Spinal cord (tissue), 10 donors: ENCODE measurements at places on chromosomes 16 and 17. TPM values are rescaled to one million over a fixed set of nuclear protein-coding genes. Genes with fewer than 3 reads are reported as not detected.

DNA sequence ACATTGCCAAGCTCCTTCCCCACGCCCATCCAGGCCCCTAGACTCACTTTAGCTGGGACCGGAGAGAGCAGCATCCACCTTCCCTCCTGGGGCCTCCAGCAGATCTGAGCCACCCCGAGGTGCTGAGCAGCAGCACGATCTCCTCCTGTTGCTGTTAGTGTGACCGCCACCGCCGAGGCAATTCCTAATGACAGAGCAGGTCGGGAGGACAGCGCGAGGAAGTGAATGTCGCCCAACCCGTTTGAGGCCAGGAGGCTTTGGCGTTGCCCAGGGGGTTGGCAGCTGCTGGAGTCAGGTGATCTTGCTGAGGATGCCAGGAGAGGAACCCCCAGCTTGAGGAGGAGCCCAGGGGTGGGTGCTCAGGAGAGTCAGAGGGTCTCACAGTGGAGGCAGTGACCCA, at the start of gene RNF222:
Gene RNF222 (minus strand): TSS at position 192 of the 400 bp plus-strand sequence. CDS start 4,366 bp downstream, outside the sequence.
- no peaks in the 10 kb centered on the region for H3K36me3 ChIP-seq
- no peak within 1 kb of the TSS for H3K4me3 ChIP-seq

DNA sequence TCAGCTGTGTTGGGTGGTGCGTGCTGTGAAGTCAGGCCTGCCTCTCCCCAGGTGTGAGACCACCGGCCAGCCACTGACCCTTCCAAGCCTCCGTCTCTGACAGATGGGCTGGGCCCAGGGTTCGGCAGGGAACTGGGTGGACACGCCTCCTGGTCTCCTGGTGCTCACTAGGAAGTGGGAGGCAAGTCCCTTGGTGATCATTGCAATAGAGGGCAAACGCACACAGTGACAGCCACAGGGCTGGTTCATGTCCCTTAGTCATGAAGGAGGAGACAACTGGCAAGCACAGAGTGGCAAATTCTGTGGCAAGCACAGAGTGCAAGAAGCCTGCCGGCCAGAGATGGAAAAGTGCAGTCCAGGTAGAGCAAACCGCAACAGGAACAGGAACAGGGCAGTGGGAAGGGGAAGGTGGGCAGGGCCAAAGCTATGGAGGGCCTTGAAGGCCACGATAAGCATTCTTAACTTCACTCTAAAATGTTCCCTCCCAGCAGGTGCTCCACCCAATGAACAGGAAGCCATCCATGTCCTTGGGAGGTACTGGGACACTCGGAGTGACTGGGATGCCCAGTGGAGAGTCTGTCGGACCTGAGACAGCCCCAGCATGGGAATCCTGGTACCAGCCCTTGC, 21.9 kb downstream of the USP7 start:
- DNase-seq: no peak
- no peak overlapping the region for H3K27ac ChIP-seq
- no peaks in the 10 kb centered on the region for H3K27me3 ChIP-seq
- no peak overlapping the region for H3K4me3 ChIP-seq

Gene KCNG4
- polyA plus RNA-seq: 0.33 TPM

DNA sequence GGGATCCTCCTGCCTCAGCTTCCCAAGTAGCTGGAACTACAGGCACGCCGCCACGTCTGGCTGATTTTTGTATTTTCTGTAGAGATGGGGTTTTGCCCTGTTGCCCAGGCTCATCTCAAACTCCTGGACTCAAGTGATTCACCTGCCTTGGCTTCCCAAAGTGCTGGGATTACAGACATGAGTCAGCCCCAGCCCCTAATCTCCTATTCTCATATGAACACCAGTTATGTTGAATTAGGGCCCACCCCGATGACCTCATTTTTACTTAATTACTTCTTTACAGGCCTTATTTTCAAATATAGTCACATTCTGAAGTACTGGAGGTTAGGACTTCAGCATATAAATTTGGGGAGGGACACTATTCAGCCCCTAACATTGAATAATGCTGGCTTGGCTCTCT, 49.2 kb downstream of the ZNRF1 start:
- H3K4me3 ChIP-seq: no peak overlapping the region
- H3K27ac ChIP-seq: no peak overlapping the region
- no peak for DNase-seq
- no peaks in the 10 kb centered on the region for H3K36me3 ChIP-seq
- H3K4me1 ChIP-seq: peaks cover 5% of the 10 kb centered on the region

DNA sequence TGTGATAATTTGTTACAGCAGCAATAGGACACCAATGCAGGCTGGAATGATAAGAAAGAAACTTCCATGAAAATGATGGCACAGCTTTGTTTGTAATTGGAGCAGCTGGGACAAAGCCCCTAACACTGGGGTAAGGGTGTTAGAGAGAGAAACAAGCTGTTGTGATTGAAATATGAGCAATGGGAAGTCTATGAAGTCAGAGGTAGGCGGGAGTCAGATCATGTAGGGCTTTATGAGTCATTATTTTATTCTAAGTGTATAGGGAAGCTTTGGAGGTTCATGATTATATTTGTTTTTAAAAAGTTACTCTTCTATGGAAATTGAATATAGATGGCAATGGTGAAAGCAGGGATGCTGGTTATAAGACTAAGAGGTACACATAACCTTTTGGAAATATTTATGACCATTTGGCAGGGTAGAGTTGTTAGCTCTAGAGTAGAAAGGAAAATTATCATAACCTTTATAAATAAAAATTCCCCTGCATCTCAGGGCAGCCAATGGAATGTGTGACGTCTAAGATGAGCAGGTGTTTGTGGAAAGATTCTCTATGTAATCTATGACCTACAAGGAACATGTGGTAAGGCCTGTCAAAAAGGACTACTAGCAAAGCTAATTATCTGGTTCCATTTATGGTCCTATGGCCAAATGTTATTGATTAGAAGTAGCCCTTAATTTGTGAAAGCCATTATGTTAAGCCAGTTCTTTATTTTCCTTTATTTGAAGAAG, 85.6 kb downstream of the KCNJ2 start:
- no peaks in the 10 kb centered on the region for H3K4me1 ChIP-seq
- no peaks in the 10 kb centered on the region for H3K36me3 ChIP-seq
- H3K27ac ChIP-seq: no peak overlapping the region

GRCh38 chr16:23670137-23670776, 8.4 kb upstream of the PLK1 start:
- H3K27ac ChIP-seq: no peak overlapping the region
- peaks cover 31% of the 10 kb centered on the region for H3K36me3 ChIP-seq
- H3K27me3 ChIP-seq: no peaks in the 10 kb centered on the region
- no peak for DNase-seq
- no peak overlapping the region for H3K4me3 ChIP-seq

DNA sequence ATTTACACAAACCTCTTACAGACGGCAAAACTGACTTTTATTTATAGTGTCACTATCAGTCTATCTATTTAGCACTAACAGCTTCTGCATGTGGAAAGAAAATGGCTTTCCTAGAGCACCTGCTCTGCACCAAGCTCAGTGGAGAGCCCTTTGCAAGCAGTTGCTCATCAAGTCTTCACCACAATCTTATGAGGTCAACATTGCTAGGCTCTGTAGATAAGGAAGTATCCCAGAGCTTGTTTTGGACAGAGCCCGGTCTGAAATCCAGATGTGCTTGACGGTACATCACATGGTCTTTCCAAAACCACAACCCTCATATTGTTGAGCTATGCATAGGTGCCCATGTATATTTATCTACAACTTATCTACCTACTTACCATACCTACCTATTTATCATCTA, 572.7 kb upstream of the CDH5 start:
- no peak overlapping the region for H3K4me3 ChIP-seq
- H3K4me1 ChIP-seq: no peaks in the 10 kb centered on the region
- no peaks in the 10 kb centered on the region for H3K36me3 ChIP-seq
- DNase-seq: no peak
- no peak overlapping the region for H3K27ac ChIP-seq
